Stimulated activated CD8-positive, alpha-beta memory T cell treated with anti-CD3 and anti-CD28 coated beads, Interleukin-4, amount 100 ng/mL, for 1 hour (primary cell): ENCODE measurements at places on chromosomes 3 and 15.

DNA sequence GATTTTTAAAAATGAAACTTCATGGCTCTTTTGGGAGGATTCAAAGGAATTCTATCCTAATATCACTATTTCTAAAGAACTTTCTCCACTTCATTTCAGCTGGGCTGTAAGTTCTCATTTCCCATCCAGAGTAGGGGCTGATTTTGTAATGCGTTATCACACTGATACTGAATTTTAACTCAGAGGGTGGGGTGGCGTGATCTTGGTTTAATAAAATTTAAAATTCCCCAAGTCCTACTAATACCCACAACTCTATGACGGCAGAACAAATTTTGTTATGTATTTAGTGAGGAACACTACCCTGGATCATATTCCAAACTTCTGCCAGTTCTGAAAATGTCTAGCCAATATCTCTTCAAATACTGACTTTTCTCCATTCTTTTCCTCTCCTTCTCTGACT, 92.7 kb downstream of the ASB7 start:
- no peak for DNase-seq

- DNase-seq, result no peak
Observed at GRCh38 chr3:8204853-8205650, 296.6 kb upstream of the LMCD1 start.

GRCh38 chr15:29860872-29861271, 38.6 kb upstream of the TJP1 start:
- DNase-seq, result no peak

- no peak for DNase-seq
Observed at GRCh38 chr3:55611121-55611520, 124.0 kb upstream of the WNT5A start.

DNA sequence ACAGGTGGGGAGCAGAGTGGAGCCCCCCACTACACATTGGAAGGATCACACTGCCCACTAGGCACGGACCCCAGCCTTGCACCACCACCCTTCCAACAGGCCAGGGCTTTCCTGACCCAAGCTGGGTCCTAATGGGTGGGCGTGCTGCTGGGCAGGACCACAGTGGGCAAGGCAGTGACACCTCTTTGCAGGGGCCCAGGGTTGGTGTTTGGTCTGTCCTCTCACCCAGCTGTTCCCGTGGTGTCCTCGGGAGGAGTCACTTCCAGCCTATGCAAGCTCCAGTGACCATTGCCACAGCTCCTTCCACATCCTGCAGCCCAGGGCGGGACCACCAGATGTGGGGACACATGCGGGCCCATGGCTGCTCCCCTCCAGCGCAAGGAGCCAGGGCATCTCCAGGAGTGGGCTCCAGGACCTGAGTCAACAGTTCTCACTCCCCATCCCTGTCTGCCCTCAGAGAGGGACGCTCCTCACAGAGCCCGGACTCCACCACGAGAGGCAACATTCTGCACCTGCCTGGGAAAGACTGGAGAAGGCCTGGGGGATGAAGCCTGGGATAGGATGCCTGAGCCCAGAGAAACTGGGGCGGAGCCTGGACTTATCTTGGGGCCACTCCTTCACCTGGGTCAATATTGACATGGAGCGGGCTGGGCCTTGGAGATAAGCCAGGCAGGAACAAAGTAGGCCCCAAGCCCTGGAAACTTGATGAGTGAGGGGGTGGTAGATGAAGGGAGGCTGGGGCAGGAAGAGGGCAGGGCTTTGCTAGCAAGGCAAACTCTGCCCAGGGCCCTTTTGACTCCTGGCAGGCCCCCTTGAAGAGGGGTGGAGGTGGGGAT, 3.9 kb upstream of the VILL start:
- no peak for DNase-seq

DNA sequence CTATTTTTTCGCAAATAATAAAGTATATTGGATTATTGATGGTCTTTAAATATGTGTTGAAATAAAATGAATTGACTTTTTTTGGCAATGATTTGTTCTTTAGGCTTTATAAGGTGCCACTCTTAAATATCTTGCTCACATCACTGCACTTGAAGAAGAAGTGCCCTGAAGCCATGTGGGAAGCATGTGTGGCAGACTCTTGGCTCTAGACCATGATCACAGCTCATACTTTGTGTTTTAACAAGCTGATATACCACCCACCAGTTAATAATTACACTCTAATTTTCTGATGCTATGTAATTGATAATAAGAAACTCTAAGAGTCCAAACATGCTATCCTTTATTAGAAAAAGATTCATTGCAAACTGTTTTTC, 52.1 kb upstream of the TGFBR2 start:
- DNase-seq, result no peak

DNA sequence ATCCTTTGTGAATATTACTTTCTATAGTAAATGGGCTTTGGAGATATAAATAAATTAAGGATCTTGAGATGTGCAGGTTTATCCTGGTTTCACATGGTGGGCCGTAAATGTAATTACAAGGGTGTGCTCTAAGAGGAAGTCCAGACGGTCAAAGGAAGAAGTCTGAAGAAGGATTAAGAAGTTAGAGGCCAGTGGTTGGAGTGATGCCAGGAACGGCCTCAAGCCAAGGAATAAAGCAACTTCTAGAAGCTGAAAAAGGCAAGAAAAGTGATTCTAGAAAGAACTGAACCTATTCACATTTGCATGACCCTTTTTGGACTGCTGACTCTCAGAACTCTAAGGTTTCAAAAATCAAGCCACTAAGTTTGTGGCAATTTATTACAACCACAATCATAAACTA, 981.3 kb upstream of the ALCAM start:
- DNase-seq, result no peak

DNA sequence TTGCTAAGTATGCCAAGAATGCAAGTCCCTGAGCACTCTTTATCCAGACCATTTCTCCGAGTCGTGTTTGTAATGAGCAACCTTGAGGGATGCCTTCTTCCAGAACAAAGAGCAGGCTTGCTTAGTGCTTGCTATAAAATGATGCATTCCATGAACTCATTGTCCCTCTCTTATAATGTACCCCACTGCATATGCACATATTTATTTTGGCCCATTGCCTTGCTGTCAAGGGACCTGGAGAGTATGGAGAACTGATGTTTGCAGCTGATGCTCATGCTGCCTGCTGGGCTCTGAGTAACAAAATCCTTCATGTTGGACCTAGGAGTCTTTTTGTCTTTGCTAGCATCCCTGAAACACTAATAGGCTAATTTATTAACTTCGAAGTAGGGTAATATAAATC, 97.8 kb upstream of the AADACL2 start:
- no peak for DNase-seq

DNA sequence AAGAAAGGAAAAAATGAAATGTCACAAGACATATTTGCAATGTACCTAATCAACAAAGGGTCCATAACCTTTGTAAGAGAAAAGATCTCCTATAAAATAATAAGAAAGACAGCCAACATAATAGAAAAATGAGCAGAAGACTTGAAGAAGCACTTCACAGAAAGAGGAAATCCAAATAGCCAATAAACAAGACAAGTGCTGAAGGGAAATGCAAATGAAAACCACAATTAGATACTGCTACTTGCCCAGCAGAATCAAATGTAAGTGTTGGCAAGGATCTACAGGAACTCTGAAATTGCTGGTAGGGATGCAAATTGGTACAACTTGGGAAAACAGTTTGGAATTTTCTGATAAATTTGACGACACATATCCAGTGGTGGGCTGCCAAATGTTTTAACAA, 15.1 kb upstream of the TOPAZ1 start:
- no peak for DNase-seq
